ENCODE measurements at places on chromosomes 4 and X.

DNA sequence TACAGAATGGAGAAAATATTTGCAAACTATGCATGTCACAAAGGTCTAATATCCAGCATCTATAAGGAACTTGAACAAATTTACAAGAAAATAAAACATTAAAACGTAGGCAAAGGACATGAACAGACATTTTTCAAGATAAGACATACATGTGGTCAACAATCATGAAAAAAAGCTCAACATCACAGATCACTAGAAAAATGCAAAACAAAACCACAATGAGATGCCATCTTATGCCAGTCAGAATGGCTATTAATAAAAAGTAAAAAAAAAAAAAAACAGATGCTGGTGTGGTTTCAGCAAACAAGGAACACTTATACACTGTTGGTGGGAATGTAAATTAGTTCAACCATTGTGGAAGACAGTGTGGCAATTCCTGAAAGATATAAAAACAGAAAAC is 75.8 kb upstream of the IL13RA2 start:
- no peak for DNase-seq

DNA sequence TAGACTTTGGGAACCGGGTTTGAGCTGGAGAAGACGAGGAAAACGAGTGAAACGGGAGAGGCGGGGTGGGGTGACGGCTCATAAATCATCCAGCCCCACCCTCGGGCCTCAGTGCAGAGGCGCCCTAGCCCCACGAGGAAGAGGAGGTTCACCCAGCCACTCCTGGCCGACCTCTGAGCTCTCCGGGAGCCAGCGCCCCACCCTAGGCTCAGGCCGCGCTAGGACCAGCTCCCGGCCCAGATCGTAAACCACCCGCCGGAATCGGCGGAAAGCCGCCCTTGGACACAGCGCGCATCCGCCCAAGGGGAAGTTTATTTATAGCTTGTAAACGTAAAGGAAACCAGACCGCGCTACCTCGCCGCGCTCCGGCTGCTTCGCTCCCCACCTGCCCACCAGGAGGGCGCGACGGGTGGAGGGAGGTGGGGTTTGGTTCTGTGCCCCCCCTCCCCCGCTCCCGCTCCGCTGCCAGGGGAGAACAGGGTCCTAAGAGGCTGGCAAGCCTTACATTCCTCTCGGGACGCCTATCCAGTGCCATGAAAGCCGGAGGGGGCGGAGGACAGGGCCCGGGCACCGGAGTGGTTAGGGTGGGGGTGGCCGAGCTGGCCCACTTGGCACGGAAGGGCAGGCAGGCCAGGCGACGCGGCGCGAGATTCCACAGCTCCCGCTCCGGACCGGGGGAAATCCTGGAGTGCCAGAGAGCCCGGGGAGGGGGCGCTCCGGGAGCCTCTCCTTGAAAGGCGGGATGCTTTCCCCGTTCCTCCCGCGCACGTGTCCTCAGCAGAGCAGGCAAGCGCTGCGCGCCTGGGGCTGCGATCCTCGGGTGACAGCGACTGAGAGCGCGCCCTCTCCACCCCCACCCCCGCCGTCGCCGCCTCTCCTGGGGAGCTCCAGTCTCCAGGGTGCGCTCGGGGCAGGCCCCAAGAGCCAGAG is 84.2 kb downstream of the BCOR start:
- DNase-seq, result peak; percentile 29

- DNase-seq, result no peak
Observed at GRCh38 chr4:163808011-163808410, 313.5 kb downstream of the TMA16 start.

- DNase-seq, result no peak
Observed at GRCh38 chrX:21408788-21409187, 34.6 kb downstream of the CNKSR2 start.

GRCh38 chr4:76058888-76059426 is 15.6 kb upstream of the ART3 start:
- no peak for DNase-seq

GRCh38 chr4:109332926-109333464 is 30.5 kb upstream of the COL25A1 start:
- DNase-seq, result no peak

- DNase-seq, result no peak
Observed at GRCh38 chr4:167265231-167265630, 30.9 kb upstream of the SPOCK3 start.

GRCh38 chr4:2930758-2931511 is 32.3 kb downstream of the NOP14 start:
- no peak for DNase-seq

GRCh38 chr4:187544461-187545053 is 451.0 kb upstream of the ZFP42 start:
- no peak for DNase-seq

- DNase-seq, result no peak
Observed at GRCh38 chr4:7189475-7190277, 2.7 kb upstream of the SORCS2 start.

DNA sequence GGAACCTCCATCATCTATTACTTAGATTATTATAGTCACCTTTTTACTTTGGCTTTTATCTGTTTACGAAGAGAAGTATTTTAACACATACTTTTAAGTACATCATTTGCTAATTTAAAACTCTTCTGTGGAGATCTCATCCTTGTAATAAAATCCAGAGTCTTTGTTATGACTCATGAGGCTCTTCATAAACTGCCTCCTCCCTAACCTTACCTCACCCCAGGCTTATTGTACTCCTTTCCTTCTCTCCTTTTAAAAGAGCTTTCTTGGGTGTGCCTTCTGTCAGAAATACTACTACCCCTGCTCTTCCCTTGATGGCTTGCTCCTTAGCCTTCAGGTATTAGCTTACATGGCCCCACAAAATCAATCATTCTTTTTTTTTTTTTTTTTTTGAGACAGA is 6.6 kb downstream of the ARL9 start:
- DNase-seq, result no peak
